IMR-90 (cell line): ENCODE measurements at places on chromosomes 16 and 17. TPM values are rescaled to one million over a fixed set of nuclear protein-coding genes. Genes with fewer than 3 reads are reported as not detected.

The SP2 gene
- total RNA-seq = 0.72 and 1.4 TPM in 2 replicates

The STAT5A gene
- total RNA-seq = 1.3 and 1.4 TPM in 2 replicates

The PTGES3L gene
- 1.4 and 2.2 TPM in 2 replicates for total RNA-seq

The ACE gene
- total RNA-seq = 1.4 TPM in 2 replicates

The TSPAN10 gene
- 1.1 and 1.4 TPM in 2 replicates for total RNA-seq

DNA sequence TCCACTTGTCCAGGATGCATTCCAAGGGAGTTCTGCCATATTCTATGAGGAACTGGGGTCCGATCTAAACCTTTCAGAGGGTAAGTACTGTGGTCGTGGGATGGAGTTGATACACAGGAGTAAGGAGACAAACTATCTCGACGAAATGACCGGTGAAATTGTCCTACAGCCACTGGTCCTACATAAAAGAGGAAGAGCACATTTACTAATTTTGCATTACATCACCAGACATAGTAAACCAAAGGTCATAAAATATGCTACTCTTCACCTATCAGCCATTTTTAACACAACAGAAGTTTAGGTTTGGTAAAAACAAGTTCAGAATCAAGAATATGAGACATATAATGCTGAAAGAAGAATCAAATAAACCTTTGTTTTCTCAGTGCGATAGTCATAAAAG lies 8.1 kb downstream of the HSF5 start:
- no peak for DNase-seq

GRCh38 chr17:50375858-50376538 lies 3.0 kb downstream of the EME1 start:
- DNase-seq = no peak

DNA sequence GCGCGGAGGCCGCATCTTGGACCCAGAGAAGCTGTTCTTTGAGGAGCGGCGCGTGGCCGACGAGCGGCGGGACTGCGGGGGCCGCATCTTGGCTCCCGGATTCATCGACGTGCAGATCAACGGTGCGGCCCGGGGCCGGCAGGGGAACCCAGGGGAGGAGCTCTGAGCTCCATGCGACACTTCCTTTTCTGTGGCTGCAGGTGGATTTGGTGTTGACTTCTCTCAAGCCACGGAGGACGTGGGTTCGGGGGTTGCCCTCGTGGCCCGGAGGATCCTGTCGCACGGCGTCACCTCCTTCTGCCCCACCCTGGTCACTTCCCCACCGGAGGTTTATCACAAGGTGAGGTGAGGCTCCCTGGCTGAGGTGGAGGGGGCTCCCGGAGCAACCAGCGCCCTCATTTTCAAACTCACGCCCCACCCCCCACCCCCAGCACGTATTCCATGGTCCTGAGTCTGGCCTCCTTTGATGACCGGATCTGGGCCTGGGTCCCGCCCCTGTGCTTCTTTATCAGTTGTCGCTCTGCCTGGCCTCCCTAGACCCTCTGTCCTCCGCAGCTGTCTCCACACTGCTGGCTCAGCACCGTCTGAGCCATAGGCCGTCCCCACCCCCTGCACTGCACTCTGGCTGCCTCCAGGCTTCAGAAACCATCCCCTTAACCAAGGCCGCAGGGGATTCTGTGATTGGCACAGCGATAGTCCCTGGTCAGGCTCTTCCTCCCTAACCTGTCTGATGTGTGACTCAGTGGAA lies 787 bp downstream of the AMDHD2 start:
- no peak for DNase-seq

- no peak for DNase-seq
These were observed 45.6 kb downstream of the SLC47A1 start for GRCh38 chr17:19579192-19579761.

DNA sequence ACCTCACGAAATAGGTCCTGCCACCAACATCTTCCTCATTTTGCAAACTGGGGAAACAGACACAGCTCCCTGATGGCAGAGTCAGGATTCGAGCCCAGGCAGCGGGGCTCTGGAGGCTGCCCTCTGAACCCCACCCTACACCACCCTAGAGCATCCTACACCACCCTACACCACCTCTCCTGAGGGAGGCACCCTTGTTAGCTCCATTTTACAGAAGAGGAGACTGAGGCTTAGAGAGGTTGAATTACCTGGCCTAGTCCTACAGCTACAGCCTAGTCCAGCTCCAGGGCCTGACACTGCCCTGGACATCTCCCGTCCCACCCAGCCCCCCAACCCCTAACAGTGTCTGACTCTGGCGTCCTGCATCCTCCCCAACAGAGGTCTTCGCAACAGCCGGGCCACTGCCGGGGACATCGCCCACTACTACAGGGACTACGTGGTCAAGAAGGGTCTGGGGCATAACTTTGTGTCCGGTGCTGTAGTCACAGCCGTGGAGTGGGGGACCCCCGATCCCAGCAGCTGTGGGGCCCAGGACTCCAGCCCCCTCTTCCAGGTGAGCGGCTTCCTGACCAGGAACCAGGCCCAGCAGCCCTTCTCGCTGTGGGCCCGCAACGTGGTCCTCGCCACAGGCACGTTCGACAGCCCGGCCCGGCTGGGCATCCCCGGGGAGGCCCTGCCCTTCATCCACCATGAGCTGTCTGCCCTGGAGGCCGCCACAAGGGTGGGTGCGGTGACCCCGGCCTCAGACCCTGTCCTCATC lies 3.2 kb upstream of the NECAB2 start:
- DNase-seq = no peak

DNA sequence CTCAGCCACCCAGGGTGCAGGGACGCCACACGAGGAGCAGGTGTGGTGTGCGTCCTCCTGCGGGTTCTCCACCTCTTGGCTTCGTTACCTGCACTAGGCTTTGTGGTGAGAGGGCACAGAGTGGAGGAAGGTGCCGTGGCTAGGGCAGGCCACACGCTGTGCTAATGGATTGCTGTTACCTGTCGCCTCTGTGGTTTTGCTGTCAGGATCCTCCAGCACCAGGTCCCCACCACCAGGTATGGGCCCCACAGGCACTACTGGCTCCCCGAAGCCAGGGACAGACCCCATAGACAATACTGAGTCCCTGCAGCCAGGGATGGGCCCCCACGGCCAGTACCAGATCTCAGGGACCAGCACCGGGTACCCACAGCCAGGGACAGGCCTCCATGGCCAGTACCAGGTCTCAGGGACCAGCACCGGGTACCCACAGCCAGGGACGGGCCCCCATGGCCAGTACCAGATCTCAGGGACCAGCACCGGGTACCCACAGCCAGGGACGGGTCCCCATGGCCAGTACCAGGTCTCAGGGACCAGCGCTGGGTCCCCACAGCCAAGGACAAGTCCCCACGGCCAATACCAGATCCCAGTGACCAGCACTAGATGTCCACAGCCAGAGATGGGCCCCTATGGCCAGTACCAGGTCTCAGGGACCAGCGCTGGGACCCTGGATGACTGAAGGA lies 315.6 kb downstream of the SEC14L1 start:
- DNase-seq = no peak

DNA sequence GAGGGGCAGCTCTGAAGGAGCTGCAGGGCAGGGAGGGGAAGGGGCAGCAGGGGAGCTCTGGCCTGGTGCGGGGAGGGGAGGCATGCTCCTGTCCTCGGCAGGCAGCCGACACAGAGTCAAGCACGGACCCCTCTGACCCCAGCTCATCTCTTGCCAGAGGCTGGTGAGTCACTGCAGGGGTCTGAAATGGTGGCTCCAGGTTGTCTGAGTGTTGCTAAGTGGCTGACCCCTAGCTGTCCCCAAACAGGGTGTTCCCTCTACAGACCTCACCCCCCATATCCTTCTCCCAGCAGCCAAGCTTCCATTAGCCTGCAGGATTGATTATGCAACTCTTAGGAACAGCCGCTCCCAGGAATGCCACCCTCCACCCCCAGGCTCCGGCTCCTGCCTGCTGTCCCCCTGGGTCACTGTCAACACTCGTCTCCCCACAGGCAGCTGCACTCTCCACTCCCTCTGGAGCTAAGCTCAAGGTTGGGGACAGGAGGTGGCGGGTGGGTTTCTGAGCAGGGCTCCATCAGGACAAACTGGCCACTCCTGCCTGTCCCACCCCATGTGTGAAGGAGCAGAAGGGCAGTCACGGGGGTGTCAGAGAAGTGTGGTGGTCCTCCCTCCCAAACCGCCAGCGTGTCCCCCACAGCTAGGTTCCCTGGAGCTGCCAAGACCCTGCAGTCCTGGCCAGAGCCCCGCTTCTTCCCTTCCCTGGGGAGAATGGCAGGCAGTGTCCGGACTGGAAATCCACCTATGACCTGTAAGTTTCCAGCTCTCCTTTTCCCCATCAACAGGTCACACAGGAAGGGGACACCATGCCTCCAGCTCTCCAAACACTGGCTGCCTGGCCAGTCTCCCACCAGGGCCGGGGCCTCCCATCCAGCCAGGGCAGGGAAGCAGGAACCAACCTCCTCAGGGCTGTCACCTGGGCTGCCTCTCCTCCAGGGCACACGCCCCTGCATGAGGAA lies 1.0 kb downstream of the MYLK3 start:
- no peak for DNase-seq
